ENCODE measurements at places on chromosomes 13 and 19.
A peak's percentile ranks its signal among the peaks of the same experiment; 100 is the strongest.

- no peak for DNase-seq
Observed at GRCh38 chr19:34237939-34238338, 16.4 kb upstream of the GARRE1 start.

GRCh38 chr13:36706755-36707154 is 32.9 kb downstream of the SERTM1 start:
- no peak for DNase-seq

- DNase-seq, result no peak
Observed at GRCh38 chr13:48493066-48493765, 39.7 kb downstream of the RCBTB2 start.

DNA sequence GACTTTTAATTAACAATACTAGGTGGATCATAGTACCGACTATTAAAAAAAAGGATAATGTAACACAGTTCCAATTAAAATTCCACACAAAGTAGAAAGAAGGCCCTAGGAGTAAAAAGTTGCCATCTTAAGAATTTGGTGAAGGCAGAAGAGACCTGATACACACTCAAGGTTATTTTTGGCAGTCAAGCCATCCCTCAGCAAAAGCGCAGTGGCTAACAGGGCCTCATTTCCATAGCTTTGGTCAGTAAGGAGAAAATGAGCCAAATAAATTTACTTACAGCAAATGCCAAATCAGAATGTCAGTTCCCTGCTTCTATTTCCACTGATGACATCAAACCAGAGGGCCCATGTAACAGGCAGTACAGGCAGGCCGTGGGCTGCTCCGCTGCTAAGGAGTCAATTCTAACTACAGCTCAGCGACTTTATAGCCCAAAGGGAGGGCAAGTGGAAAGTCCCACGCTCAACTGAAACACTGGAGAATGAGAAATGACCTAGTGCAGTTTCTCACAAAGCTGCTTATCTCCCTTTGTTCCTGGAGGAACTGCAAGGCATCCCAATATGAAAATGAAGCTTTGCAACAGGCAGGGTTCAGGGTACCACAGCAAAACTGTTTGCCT is 6.3 kb downstream of the ARGLU1 start:
- DNase-seq, result peak; percentile 35

DNA sequence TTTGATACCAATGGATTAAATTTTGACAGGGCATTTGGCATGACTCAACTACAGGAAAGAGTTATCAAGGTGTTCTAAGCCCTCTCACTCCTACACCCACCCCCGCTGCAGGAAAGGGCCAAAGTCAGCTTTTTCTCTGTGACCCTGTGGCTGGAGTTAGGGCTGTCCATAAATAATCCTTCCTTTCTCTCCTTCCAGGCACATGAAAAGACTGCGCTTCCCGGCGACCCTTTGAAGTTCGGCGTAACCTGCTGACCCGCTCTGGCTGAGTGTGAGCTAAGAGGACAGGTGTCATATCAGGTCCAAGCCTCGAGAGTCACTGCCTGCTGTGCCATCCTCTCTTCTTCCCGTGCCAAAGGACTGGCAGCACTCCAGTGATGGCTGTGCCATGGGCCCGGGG is 25.6 kb downstream of the ZNF114 start:
- DNase-seq, result no peak

DNA sequence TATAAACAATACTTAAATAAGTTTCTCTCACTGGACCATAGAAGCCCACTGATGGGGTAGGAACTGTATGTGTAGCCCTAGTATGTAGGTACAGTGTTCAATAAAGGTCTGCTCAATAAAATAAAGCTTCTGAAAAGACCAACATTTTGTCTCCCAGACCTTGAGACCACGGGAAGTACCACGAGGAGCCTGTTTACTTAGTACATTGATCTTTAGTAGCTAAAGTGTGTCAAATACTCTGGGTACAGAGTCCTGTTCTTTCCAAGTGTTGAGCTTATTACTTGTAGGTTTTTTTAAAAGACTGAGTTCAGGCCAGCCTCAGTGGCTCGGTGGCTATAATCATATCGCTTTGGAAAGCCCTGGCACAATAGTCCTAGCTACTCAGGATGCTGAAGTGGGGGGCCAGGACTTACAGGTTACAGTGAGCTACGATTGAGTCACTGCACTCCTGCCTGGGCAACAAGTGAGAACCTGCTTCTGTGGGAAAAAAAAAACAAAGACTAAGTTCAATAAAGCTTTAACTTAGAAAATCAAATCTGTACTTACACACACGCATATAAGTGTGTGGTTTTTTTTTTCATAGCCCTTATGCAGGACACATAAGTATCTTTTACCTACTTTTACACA is 3.4 kb downstream of the MTRF1 start:
- DNase-seq, result no peak

- DNase-seq, result no peak
Observed at GRCh38 chr13:112791663-112792440, 102.0 kb downstream of the ATP11A start.

GRCh38 chr13:88800505-88800904 is 1129.3 kb downstream of the SLITRK5 start:
- DNase-seq, result no peak

- no peak for DNase-seq
Observed at GRCh38 chr19:40116075-40116474, 25.3 kb upstream of the ZNF780A start.

DNA sequence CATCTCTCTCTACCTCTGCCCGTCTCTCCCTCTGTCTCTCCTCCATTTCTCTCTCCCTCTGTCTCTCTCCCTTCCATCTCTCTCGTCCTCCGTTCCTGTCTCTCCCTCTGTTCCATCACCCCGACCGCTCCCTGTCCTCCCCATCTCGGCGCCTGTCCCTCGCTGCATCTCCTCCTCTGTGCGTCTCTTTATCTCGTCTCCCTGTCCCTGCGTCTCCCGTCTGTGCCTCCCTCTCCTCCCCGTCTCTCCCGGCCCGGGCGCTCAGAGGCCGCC is 4.6 kb downstream of the GRIN2D start:
- no peak for DNase-seq

DNA sequence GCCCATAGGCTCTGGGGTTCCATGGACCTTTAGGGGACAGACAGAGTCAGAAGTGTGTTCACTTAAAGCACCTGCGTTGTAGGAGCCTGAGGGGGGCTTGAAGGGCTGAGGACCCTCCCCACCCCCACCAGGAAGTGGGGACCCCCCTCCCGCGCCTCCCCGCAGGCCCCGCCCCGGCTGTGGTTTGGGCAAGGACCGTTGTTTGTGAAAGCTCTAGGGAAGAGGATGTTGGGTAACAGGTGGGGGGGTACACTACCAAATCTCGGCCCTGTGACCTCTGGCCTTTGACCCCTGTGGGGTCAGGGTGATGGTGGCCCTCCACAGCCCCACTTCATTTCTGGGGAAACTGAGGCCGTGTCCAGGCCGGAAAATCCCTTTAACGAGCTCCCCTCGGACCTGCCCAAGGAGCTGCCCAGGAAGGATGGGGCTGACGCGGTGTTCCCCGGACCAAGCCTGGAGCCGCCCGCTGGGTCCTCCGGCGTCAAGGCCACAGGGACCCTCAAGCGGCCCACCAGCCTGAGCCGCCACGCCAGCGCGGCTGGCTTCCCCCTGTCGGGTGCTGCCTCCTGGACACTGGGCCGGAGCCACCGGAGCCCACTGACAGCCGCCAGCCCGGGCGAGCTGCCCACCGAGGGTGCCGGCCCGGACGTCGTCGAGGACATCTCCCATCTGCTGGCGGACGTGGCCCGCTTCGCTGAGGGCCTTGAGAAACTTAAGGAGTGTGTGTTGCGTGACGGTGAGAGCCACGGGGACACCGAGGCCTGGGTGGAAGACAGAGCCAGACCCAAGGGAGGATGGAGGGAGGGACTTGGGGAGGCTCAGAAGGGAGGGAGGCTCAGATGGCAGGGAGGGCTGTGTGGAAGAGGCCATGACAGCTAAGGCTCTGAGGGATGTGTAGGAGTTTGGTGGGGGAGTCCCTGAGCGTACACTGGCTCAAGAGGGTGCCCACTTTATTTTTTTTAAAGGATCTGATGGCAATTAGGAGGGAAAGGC is 1.3 kb downstream of the ARHGAP45 start:
- no peak for DNase-seq

DNA sequence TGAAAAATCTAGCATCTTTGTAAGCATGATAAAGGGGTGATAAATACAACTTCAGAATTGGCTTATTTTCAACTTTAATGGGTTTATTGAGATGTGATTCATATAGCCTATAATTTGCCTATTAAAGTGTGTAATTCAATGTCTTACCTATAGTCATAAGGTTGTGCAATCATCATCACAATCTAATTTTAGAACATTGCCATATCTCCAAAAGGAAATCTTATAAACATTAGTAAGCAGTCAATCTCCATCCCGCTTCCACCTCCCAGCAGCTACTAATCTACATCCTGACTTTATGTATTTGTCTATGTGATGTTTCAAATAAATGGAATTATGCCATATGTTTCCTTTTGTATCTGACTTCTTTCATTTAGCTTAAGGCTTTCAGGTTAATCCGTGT is 145.2 kb upstream of the KLHL1 start:
- no peak for DNase-seq

GRCh38 chr13:114136576-114136975 is 4.2 kb upstream of the RASA3 start:
- no peak for DNase-seq

DNA sequence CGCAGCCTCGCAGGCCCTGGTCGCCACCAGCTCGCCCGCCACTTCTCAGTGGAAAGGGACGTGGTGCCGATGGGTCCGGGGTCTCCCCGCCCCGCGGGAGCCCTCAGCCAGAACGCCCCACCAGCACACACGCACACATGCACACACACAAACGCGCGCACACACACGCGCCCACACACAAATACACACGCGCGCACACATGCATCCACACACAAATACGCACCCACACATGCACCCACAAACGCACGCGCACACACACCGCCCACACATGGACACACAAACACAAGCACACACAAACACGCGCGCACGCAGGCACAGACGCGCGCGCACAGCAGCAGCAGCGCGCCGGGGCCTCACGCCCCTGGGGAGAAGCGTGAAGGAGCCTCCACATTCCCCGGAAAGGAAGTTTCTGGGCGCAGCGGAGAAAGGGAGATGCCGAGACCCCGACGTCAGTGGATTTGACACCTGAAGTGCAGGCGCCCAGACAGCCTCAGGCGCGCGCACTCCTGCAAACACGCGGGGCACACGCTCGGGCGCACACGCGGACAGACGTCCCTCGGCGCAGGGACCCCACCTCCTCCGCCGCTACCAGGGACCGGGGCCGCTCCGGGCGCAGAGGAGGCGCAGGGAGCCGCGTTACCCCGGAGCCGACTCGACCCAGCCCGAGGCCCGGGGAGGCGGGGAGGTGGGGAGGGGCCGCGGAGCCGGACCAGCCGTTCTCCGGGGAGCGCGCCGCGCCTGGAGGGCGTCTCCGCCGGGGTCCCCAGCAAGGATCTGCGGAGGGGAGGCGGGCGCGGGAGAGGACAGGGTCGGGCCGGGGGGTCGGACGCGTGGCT is 622 bp downstream of the RASA3 start:
- DNase-seq, result peak; percentile 60
